Calu3 (cell line): ENCODE measurements at places on chromosomes 4 and X.

- DNase-seq, result no peak
These were observed 360.2 kb downstream of the ZIC3 start for GRCh38 chrX:137926090-137926489.

- no peak for DNase-seq
These were observed 149.1 kb downstream of the PAPSS1 start for GRCh38 chr4:107570952-107571351.

GRCh38 chr4:7094916-7095315, 27.1 kb upstream of the GRPEL1 start:
- no peak for DNase-seq

DNA sequence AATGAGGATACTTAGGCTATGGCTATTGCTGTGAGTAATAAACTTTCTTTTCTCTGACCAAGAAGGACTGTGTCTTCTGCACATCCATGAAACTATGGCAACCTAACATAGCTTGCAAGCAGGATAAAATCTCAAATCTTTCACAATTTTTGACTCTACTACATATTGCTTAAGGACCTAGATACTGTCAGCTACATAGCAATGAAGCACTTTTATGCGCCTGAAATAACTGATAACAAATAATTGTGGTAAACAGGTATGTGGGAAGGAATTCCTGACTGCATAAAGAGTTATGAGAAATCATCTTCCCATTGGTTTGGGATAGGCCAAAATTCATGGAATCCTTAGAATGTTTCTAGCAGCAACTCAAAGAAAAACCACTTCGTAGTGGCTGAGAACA, 41.2 kb upstream of the PDGFC start:
- no peak for DNase-seq
